ENCODE measurements at places on chromosomes 2 and 18. TPM values are rescaled to one million over a fixed set of nuclear protein-coding genes. Genes with fewer than 3 reads are reported as not detected.

Gene WDCP
- 8.3 TPM for total RNA-seq

Gene HRH4
- 0.15 TPM for total RNA-seq

DNA sequence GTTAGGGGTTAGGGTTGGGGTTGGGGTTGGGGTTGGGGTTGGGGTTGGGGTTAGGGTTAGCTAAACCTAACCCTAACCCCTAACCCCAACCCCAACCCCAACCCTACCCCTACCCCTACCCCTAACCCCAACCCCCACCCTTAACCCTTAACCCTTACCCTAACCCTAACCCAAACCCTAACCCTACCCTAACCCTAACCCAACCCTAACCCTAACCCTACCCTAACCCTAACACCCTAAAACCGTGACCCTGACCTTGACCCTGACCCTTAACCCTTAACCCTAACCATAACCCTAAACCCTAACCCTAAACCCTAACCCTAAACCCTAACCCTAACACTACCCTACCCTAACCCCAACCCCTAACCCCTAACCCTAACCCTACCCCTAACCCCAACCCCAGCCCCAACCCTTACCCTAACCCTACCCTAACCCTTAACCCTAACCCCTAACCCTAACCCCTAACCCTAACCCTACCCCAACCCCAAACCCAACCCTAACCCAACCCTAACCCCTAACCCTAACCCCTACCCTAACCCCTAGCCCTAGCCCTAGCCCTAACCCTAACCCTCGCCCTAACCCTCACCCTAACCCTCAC, 24.1 kb upstream of the RABL2A start:
- DNase-seq: no peak

GRCh38 chr18:37341016-37341415, 224.6 kb downstream of the CELF4 start:
- no peak for DNase-seq

All from aorta (tissue), 5 donors.